NCI-H187 treated with DMSO at 0.1 percent for 48 hours (cell line): ENCODE measurements at places on chromosomes 5 and 9.

GRCh38 chr9:134333234-134333873 lies 7.1 kb downstream of the RXRA start:
- DNase-seq, result no peak

GRCh38 chr9:78775696-78776295 lies 478.9 kb downstream of the PSAT1 start:
- no peak for DNase-seq

GRCh38 chr5:179615203-179615602 lies 8.3 kb downstream of the HNRNPH1 start:
- DNase-seq, result no peak

DNA sequence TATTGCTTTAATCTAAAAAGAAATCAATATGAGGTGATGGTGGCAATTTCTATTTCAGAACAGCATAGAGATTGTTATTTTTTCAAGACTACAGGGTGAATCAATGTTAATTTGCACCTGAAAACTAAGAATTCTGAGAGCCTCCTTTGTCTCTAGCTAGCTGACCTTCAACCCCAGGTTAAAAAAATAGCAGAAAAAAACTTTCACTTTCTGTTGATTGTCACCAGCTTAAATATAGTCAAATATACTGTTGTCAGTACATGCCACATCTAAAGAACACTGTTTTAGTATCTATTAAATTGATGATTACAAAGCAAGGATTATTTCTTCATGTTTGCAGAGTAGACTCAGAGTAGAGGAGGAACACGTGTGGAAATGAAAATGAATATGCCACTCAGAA lies 1371.4 kb downstream of the MAT2B start:
- no peak for DNase-seq

GRCh38 chr9:112028242-112029221 lies 131.9 kb downstream of the UGCG start:
- no peak for DNase-seq

- DNase-seq, result no peak
Observed at GRCh38 chr5:62059960-62060359, 246.0 kb upstream of the KIF2A start.

GRCh38 chr9:122821278-122821943 lies 7.0 kb downstream of the PDCL start:
- no peak for DNase-seq

DNA sequence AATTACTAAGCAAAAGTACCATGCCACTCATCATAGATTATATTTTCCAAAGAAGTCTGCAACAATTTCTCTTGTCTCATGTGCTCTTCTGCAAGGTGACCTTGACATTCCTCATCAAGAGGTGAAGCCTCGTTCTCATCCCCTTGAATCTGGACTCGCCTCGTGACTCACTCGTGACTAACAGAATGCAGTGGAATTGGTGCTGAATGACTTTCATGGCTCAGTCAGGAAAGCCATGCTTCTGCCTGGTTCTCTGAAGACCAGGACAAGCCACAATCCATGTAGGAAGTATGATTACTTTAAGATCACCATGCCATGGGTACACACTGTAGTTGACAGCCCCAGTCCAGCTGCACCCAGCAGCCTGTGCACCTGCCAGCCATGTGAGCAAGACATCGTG lies 335.8 kb downstream of the GADD45G start:
- no peak for DNase-seq

DNA sequence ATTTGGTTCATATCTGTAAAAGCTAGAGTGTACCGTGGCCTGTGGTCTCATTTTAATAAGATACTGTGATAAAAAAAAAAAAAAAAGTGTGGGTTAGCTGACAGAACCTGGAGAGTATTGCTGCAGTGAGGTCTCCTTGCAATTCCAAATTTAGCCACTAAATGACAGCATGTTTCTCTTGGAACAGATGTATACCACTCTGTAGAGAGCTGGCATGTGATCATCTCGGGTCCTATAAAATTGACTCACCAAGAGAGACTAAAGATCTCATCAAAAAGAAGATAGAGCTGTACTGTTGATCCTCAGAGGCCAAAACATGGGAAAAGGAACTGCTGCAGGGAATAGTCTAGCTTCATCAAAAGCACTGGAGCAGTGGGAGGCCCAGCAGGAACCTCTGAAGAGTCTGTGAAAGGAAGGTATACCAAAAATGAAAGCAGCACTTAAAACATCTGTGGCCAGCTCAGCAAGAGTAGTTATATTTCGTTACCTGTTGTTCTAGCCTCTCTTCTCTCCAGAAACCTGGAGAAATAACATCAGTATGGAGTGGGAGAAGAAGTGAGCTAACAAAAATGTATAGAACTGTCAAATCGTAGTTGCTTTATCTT lies 826.8 kb downstream of the EFNA5 start:
- no peak for DNase-seq

GRCh38 chr5:99089822-99090549 lies 161.2 kb upstream of the CHD1 start:
- DNase-seq, result no peak

- DNase-seq, result no peak
Observed at GRCh38 chr5:156907667-156908066, 55.4 kb downstream of the TIMD4 start.

GRCh38 chr5:44028226-44028625 lies 361.0 kb downstream of the FGF10 start:
- DNase-seq, result no peak
